CD8-positive, alpha-beta memory T cell (primary cell): ENCODE measurements at places on chromosomes 3 and 15.

DNA sequence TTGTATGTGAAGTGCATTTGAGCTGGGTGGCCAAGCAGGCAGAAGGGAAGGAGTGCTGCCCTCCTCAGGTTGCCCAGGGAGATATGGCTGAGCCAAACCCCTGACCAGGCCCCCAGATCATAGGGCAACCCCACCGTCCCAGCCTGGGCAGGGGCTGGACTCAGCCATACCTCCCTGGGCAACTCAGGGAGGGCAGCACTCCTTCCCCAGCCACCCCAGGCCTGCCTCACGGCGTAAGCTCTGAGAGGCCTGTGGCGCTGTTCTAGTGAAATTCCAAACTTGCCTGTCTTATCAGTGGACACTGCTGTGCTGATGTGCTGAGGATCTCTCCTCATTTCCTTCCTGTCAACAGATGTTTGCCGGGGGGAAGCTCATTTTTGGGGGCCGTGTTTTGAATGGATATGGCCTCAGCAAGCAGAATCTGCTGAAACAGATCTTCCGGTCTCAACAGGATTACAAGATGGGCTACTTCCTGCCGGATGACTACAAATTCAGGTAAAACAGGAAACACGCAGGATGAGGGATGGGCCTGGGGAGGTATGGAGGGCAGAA is 57.6 kb upstream of the FGD5 start:
- DNase-seq: no peak

- DNase-seq: no peak
Measured at GRCh38 chr15:95989392-95989791, 341.1 kb upstream of the NR2F2 start.

DNA sequence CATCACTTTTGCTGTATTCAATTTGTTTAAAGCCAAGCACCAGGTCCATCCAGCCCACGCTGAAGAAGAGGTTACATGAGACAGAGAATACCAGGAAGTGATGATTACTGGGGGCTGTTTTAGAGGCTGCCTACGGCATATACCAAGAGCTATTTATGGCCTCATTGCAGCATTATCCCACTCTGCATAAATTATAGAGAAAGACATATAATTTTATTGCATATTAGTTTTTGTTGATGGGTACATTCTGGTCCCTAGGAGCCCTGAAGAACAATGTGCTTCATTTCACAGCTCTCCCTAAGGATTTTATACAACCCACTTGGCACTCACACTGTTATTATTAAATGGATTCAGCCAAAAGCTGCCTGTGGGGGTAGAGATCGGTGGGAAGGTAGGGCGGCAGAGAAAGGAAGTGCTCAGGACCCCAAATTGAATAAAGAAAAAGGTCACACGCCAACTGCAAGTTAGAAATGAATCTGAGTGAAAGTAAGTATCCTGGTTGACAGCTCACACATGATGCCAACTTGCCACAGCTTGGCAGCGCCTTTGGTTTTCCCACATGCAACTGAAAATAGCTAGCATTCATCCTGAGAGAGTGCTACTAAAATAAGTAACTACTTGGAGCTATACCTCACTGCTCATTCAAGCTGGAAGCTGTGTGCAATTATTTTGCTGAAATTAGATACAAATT is 73.7 kb downstream of the CCNL1 start:
- no peak for DNase-seq

DNA sequence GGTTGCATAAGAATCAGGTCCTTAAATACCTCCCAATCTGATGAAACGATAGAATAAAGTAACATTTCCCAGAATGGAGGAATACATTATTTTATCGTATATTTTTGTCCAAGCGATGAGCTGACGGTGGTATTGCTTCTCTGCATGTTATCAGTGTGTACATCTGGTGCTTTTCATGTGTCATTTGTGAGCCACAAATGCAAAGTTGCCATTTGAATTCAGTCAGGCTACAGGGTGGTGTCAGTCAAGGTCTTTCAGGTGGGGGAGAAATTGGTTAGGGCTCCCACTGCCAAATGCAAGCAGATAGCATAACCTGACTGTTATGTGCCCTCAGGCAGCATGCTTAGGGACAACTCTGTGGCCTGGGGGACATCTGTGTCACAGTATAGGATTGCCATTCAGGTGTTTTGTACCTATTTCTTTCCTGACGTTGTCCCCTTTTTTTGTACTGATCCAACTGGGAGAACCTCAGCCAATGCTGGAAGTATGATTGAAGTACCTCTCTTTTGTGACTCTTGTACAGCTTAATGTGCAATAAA is 26.5 kb upstream of the TIMP4 start:
- DNase-seq: no peak

DNA sequence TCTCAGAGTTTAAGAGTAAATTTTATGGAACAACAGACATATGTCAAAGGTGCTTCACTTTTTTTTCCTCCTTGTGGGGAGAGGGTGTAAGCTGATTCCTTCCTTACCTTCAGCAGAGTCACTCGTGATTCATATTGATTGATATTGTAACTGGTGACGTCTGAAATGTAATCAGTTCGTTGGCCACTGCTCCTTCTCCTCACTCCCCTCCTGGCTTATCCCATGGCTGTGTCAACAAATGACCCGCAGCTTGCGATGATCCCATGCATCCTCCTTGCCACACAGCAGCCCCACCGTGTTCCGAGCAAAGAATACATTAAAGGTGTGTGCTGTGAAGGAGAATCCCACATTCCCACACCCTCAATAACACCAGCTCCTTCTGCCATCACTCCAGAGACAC is 7.3 kb downstream of the MGLL start:
- no peak for DNase-seq

GRCh38 chr3:104956620-104957345 is 409.9 kb upstream of the ALCAM start:
- DNase-seq: no peak

GRCh38 chr15:97189162-97189780 is 771.2 kb upstream of the ARRDC4 start:
- DNase-seq: no peak

- no peak for DNase-seq
Measured at GRCh38 chr15:90489944-90490343, 39.8 kb upstream of the CRTC3 start.

- DNase-seq: no peak
Measured at GRCh38 chr3:134211797-134212196, 38.9 kb downstream of the RYK start.

GRCh38 chr3:128278761-128279600 is 125.7 kb downstream of the EEFSEC start:
- no peak for DNase-seq

- no peak for DNase-seq
Measured at GRCh38 chr3:155747946-155748290, 3.0 kb upstream of the PLCH1 start.

DNA sequence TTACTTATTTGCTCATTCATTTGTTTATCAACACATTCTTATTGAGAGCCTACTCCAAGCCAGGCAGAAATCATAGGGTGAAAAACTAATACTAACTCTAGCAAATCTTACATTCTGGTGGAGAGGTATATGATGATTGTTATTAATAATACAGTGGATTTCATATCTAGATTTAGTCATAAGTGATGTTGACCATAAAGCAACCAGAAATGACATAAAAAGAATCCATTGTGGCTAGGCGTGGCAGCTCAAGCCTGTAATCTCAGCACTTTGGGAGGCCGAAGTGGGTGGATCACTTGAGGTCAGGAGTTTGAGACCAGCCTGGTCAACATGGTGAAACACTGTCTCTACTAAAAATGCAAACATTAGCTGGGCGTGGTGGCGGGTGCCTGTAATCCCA is 26.2 kb upstream of the IL20RB start:
- DNase-seq: no peak

DNA sequence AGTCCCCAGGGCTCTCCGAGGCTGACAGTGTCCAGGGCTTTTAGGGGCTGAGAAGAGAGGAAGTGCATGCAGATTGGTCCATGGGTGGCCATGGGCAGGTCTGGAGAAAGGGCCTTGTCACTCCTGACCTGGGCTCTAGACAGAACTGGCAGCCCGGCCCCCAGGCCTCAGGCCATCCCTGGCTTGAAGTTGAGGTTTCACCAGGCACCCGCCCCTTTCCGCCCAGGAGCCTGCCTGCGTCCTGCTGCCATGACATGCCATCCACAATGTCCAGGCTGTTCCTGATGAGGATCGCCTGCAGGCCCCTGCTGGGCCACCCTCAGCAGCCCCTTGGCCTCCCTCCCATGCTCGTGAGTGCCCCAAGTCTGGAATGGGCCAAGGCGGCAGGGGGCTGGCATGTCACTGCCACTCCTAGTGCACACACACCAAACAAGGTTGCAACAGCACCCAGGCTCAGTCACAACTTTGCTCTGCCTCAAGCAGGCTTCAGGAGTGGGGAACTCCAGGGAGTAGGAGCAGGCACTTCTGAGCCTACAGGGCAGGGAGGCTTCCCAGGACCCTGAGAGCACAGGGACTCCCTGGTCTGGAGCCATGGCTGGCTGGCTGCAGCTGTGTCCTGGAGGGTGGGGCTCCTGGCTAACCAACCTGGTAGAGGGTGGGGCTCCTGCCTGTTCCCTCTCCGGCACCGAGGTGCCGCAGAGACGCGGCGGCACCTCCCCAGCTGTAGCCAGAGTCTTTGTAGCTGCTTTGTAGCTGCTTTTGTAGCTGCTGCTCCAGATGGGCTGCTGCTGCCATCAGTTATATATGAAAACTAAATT is 1457.1 kb upstream of the GBE1 start:
- no peak for DNase-seq

DNA sequence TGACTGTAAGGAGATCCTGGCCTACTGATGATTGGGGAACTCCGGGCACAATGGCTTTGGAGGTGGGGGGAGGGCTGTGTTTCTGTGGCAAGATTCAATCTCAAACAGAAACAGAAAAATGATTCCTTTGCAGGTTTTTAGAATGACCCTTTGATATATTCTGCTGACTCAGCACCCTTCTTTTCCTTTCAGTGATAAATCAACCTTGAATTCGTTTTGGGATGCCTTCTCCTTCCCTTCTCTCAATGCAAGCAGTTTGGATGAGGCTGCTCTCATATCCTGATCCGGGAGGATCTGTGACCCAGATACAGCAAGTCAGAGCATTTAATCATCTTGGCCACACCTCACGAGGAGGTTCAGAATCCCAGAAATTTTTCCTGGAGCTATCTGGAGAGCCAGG is 156.1 kb upstream of the PRICKLE2 start:
- no peak for DNase-seq

GRCh38 chr3:117964814-117965213 is 1069.8 kb downstream of the IGSF11 start:
- DNase-seq: no peak

- no peak for DNase-seq
Measured at GRCh38 chr15:101277943-101278564, 769 bp upstream of the SELENOS start.

GRCh38 chr15:44447772-44448376 is 20.4 kb downstream of the CTDSPL2 start:
- no peak for DNase-seq

GRCh38 chr3:149013726-149014125 is 22.4 kb downstream of the GYG1 start:
- no peak for DNase-seq

DNA sequence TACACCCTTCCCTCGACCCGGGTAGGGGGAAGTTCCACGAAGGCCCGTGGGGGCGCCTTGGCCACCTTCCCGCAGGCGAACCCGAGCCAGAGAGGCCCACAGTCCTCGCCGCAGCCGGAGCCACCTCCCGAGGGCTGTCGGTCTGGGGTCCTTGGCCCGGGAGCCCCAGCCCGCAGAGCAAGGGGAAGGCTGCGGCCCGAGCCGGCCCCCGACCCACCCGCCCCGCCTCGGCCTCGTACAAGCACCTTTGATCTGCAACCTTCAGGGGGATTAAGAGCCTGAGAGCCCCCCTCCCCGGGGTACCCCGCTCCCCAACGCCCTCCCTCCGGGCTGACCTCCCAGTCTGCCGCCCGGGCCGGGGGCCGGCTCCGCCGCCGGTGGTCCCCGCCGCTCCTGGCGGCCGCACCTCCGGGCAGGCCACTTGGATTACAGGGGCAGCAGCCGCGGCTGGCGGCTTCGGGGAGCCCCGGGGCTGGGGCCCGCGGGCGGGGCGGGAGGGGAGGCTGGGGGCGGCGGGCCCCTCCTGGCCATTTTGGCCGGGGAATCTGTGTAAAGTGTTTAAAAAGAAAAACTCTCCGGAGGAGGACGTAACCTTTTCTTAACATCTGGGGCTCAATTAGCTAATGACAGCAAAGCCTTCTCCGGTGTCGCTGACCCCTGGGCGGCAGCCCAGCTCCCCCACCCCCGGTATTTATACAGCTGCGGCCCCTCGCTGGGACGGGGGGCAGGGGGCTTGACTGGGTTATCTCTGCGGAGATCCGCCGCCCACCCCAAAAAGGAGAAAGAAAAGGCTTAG is 40.2 kb downstream of the EPHB3 start:
- DNase-seq: no peak

DNA sequence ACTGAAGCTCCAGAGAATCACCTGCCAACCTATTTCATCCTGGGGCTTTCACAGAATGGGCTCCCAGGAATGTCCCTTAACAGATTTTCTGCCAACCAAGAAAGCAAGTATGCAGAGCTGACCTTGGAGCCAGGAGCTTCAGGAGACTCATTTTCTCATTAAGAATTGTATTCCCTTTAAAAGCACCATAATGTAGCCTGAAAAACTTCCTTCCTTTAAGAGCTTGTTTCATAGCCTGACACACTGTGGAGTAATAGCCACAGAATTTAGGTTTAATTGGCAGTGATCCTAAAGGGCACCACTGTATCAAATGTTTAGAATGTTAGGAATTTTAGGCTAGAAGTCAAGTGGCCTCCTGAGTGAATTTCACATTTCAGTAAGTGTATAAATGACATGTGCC is 309.8 kb downstream of the GBE1 start:
- DNase-seq: no peak
